ENCODE measurements at places on chromosomes 12 and 14.

GRCh38 chr14:99971941-99972747 is 93.1 kb upstream of the EVL start:
- DNase-seq: no peak

DNA sequence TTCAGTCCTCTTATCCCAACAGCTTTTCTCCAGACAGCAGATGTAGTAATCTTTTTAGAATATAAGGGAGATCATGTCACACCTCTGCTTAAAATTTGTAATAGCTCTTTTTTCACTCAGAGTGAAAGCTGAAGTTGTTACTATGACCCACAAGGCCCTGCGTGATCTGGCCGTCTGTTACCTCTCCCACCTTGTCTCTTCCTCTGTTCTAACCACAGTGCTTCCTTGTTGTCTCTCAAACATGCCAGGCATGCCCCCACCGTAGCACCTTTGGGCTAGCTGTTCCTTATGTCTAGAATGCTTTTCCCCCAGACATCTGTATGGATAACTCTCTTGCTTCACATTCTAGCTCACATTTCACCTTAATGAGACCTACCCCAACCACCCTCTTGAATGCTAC is 6.5 kb downstream of the NECAP1 start:
- DNase-seq: no peak

DNA sequence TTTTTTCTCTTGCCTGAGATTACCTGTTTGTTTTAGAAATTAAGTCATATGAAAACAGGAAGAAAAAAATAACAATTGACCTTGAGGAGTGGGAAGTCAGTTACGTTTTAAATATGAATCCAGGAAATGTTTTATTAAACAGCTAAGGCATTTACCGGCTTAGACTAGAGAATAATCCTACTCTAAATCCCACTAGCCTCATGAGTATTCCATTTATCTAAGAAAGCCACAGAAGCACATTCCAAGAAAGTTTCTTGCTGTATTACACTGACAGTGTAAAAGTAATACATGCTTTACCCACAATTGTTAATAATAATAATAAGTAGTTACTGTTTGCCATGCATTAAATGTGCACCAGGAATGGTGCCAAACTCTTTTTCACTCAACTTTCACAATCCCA is 90.9 kb downstream of the BMP4 start:
- no peak for DNase-seq

- peak; percentile 19 for DNase-seq
These were observed 663 bp downstream of the PTGER2 start for GRCh38 chr14:52314595-52315354.

DNA sequence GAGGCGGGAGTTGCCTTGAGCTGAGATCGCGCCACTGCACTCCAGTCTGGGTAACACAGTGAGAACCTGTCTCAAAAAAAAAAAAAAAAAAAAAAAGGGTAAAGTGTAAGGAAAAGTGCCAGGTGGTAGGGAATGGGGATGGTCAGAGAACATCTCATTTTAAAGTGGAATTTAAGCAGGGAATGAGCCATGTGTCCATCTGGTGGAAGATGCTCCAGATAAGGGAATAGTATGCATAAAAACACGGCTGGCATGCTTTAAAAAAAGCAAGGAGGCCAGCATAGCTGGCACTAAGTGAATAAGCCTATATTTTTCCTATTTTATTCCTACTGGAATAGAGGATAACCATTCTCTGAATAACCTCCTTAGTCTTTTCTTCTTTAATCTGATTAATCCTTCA is 33.7 kb downstream of the FAM186A start:
- DNase-seq: no peak

GRCh38 chr12:112664569-112664968 is 127.0 kb upstream of the RPH3A start:
- no peak for DNase-seq

DNA sequence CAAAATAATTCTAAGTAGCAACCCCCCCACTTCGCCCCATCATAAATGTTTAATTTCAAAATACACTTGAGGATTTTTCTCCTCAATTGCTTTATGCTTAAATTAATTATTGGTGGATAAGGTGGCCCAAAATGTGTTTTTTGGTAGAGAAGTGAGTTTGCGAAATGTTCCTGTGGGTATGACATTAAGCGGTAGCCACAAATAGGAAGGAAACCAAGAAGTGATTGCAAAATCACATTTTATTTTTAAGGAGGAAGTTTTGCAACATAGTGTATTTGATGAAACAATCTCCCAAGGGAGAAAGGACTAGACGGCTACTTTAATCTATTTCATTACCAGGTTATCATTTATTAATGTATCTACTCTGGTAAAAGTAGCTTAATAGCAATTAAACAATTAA is 25.5 kb downstream of the SLC25A3 start:
- DNase-seq: no peak

DNA sequence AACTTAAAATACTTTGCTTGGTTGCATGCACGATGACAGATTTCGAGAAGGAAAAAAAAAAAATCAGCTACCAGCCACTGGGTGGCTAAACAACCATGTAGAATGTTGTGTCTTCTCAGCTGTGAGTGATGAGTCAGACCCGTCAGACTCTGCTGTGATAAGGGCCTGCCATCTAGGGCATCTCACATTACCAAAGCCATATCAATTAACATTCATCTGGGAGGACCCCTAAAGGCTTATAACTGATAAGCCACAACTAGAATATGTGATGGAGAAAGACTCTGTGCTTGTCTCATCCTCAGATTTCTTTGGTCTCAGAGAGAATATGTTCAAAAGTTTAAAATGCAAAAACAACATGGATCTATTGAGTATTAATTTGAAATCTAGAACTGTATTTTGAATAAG is 111.5 kb downstream of the PAX9 start:
- DNase-seq: no peak

DNA sequence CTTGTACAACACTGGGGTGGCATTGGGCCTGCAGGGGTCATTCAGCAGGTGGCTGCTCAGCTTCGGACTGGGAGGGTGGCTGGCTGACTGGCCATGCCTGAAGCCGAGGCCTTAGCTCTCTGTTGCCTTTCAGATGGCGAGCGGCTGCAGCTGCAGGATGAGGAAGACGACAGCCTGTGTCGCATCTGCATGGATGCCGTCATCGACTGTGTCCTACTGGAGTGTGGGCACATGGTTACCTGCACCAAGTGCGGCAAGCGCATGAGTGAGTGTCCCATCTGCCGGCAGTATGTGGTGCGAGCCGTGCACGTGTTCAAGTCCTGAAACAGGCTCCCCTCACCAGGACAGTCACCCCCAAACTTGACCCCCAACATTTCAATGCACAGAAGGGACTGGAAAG is 23.3 kb downstream of the RNF34 start:
- DNase-seq: peak; percentile 3

GRCh38 chr14:61889914-61890351 is 127.7 kb downstream of the SNAPC1 start:
- DNase-seq: no peak

- no peak for DNase-seq
These were observed 2.6 kb upstream of the RIN3 start for GRCh38 chr14:92510972-92511371.

DNA sequence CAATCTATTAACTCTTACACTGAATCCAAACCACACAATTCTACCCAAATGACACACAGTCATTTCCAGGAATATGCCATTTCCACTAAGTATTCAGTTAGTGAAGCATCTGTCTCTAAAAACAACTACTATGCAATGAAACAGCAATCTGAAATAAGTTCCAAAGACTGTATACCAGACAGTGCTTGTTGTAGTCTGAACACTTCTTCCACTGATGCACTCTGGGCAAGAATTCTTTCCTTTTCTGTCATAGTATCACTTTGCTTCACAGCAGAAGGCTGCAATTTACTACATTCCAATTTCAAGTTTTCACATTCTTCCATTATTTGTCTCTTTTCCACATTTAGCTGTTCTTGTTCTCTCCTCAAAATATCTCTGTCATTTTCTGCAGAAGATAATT is 25.8 kb downstream of the TRIP11 start:
- DNase-seq: no peak

- DNase-seq: no peak
These were observed 142.6 kb downstream of the NPAS3 start for GRCh38 chr14:33081259-33081658.

- DNase-seq: no peak
These were observed 73.9 kb downstream of the RPS6KA5 start for GRCh38 chr14:90986510-90986909.

GRCh38 chr14:31678421-31679249 is 117.4 kb downstream of the NUBPL start:
- no peak for DNase-seq

DNA sequence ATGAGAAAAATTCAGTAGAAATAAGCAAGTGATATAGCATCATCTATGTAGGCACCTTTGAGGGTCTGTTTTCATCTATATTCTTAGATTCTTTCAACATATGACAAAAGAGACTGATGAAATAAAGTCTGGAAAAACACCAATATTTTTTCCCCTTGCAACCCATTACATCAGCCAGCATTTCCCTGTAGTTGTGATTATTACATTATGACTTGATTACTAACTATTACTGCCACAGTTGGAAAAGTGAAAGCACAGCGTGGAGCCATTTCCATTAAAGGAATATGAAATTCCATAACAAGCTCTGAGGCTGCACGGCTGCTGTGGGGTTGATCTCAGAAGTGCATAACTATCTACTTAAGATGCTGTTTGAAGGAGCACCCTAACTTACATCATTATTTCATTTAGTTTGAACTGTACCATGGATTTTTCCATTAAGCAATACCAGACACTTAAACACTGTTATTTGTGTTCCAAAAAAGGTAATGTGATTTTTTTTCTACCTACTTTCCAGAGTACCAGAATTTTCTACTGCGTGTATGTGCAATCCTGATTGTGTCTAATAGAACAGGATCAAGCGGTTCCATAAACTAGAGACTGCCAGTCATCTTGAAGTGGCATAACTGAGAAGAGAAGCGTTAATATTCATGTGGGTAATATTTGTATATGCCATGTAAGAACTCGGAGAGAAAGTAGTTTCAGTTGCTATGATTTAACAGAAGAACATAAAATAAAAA is 405.5 kb downstream of the MDGA2 start:
- DNase-seq: no peak

DNA sequence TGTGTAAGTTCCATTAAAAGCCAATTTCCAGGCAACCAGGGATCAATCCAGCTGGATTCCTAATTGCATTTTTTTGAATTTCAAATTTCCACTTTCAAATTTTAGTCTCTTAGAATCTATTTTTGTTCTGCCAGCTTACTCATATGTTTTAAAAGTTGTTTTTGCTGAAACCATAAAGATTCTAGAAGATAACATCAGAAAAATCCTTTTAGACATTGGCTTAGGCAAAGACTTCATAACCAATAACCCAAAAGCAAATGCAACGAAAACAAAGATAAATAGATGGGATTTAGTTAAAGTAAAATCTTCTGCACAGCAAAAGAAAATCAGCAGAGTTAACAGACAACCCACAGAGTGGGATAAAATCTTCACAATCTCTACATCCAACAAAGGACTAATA is 253.3 kb downstream of the AEBP2 start:
- DNase-seq: no peak

DNA sequence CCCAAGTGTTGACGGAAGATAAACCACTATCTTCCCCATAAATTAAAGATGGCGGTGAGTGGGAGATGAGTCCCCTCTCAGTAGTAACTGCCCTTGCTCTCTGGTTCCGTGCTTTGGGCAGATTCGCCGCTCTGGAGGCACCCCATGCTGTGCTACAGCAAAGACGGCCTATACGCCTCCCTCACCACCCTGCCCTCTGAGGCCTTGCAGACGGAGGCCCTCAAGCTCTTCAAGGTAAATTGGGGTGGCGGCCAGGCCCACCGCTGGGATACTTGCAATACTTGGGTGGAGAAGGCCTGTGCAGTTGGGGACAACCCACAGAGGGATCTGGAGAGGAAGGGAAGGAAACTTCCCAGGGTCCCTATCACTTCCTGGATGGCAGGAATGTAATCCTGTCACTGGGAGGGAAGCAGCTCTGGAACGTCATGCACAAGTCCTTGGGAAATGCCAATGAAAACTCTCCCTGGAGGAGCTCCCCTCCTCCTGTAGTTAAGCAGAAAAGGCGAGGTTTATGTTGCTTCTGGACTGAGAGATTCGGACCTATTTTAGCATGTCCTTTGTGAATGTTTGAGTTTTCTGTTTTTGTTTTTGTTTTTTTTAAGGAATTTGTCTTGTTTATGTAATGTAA is 22.8 kb downstream of the PIGH start:
- DNase-seq: no peak

DNA sequence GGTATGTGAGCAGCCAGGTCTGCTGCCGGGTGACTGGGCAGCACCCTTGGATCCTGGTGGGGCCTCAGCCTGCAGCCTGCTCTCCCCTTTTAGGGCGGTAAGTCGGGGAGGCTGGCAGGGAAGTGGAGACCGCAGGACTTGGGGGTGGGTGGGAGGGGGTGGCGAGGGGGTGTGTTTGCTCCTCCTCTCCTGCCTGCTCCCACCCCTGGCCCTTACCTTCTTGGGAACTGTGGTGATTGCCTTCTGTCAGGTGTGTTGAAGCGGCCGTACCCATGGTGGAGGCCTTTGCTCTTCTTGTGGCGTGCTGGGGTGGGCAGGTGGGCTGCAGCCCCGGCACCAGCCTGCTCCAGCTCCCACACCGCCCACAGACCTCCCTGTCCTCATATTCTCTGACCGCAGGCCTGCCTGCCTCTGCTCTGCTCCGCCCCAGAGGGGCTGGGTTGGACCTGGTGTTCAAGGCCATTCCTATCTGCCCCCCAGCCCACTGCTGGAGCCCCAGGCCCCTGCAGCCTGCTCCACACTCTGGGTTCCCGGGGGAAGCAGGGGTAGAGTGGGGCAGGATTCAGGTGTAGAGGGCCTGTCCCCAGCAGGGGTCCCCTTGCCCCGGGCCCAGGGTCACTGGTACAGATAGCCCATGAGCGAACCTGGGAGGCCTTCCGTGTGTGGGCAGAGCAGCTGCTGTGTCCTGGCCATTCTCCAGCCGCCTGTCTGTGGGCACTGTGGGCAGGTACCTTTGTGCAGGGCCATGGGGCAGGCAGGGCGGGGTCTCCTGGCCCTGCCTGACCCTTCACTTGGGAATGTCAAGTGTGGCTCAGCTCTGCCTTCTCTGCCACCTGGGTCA is 5.2 kb downstream of the TEDC1 start:
- no peak for DNase-seq

- DNase-seq: no peak
These were observed 184.8 kb downstream of the SPTSSA start for GRCh38 chr14:34277191-34277590.

- no peak for DNase-seq
These were observed 74.7 kb downstream of the PIWIL1 start for GRCh38 chr12:130412384-130412783.

DNA sequence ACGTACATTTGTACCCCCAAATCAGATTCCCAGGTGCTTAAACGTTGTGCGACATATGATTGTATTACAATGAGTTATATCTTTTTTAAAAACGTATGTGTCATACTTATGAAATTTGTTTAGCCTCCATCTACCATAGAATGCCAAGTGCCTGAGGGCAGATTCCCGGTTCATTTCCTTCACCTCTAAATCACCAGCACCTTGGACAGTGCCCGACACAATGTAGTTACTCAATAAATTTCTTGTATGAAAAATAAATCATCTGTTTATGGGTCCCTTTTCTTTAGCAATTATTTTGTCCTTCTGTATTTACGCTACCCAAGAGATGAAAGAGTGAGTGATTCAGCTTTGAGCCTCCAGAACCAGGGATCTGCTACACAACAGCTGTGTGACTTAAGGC is 157.4 kb downstream of the TBX5 start:
- no peak for DNase-seq

Data from caudate nucleus (tissue), 63 donors.